NCI-H2029 treated with DMSO at 0.1 percent for 48 hours (cell line): ENCODE measurements at places on chromosomes 1 and 21.

GRCh38 chr1:164590592-164590991 lies 31.6 kb downstream of the PBX1 start:
- no peak for DNase-seq

DNA sequence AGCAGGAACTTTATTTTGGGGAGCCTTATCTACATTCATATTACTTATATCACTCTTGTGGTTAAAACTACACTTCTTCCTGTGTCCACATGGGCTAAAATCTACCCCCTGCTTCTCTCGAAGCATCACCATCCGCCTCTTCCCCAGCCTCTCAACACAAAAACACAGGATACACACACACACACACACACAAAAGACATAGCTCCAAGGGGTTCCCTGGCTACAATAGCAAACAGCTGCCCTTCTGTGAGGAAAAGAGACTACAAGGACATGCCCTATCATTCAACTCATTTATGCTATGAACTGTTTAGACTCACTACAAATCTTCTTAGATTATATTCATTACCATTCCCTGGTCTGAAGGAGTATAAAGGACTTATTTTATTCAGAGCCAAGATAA lies 155.0 kb downstream of the PIGK start:
- DNase-seq: no peak

GRCh38 chr1:27505420-27505680 lies 15.4 kb upstream of the WASF2 start:
- DNase-seq: no peak

GRCh38 chr1:153474347-153474746 lies 13.9 kb upstream of the S100A7 start:
- no peak for DNase-seq

DNA sequence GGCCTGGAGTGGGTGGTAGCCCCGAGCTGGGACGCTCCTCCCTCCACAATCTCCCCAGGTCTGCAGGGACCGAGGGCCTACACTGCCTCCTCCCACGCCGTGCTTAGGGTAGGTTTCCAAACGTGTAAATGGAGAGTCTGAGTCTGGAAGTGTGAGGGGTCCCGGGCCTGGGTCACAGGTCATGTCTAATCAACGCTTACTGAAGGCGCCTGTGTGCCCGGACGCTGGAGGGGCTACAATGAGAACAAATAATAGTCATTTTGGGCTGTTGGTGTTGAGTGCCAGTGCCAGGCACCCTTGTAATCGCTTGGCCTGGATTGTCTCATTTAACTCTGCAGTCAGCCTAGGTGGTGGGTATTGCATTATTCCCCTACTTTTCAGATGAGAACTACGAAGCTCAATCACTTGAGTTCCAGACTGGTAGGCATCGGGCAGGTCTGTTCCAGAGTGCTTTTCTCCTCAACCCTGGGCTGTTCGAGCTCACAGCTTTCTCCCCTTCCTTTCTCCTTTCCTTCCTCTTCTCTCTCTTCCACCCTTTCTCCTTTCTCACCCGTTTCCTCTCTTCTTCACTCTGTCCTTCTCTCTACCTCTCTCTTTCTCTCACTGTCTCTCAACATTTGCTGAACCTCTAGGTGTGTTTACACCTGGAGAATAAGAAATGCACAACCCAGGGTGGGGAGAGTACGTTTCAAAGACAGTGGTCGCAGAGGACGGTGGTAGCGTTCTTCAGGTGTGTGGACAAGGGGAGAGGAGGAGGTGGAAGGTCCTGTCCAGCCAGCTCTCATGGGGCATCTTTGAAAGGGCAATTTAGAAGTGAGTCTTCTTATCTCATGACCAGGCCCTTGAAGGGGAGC lies 883 bp downstream of the SLC66A1 start:
- DNase-seq: no peak

DNA sequence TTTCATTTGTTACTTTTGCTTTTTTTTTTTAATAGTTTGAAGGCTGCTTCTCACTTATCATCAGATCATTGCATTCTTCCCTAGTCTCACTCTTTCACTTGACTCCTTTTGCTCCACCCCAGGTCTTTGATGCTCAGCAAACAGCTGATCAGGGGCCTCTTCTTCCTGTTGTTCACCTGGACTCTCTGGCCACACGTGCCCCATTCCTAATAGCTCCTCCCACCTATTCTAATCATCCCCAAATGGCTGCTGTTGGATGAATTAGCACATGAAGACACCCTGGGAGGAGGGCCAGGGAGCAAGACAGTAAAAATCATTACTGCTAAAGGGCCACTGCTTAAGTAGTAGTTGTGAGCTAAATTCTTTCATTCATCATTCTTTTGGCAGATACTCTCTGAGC lies 119.5 kb downstream of the MAB21L3 start:
- no peak for DNase-seq

GRCh38 chr1:44300852-44301251 lies 54.2 kb downstream of the ERI3 start:
- DNase-seq: peak; percentile 61

GRCh38 chr1:9061252-9061960 lies 8.0 kb downstream of the SLC2A5 start:
- no peak for DNase-seq

GRCh38 chr1:26003262-26003661 lies 5.4 kb upstream of the PAFAH2 start:
- DNase-seq: no peak

DNA sequence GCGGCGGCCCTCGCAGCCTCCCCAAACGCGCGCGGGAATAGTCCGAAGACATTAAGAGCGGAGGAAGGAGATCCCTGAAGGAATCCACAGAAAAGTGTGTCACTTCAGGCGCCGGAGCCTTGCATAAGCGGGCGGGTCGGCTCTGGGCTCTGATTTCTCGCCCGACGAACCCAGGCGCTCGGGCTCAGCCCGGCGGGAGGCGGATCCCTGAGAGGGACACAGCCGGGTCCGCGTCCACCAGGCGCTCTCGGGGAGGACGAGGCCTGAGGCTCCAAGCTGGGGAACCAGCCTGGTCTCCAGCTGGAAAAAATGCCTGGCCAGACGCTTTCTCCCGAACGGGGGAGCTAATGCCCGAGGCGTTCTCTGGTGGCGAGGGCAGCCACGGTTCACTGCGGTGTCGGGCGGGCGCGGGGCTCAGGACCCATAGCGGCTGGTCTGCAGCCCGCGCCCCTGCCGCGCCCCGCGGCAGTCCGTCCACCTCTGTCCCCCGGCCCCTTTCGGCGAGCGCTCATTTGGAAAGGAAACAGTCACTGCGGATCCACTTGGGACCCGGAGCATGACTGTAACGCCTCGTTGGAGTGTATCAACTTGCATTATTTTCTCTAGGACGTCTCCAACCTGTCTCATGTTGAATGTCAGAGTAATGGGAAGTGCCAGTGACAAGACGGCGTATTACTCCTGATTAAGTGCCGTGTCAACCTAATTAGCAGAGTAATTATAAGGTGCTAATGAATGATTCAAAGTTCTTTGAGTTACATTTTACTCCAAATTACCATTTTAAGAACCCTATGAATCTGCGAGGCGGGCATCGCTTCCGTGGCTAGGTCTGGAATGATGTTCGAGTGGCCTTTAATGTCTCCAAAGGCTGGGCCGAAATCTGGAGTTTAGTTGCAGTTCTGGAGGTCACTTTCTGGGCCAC lies 1.6 kb upstream of the BARHL2 start:
- DNase-seq: no peak

- no peak for DNase-seq
These were observed 23.5 kb downstream of the SERPINC1 start for GRCh38 chr1:173893611-173894010.

- DNase-seq: no peak
These were observed 16.8 kb upstream of the STMN1 start for GRCh38 chr1:25922971-25923552.

DNA sequence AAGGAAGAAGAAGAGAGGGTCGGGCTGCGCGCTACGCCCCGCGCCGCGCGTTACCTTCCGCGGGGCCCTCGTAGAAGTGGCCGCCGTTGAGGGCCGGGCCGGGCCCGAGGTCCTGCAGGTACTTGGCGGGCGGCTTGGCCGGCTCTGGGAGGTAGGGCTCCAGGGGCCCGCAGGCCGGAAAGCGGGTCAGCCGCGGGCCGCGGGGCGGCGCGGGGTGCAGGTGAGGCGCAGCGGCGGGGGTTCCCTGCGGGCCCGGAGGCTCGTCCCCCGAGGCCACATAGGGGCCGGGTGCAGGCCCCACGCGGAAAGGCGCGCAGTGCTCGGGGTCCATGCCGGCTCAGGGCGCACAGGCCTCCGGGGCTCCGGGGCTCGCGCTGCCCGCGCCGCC lies 196 bp downstream of the ALX3 start:
- no peak for DNase-seq

DNA sequence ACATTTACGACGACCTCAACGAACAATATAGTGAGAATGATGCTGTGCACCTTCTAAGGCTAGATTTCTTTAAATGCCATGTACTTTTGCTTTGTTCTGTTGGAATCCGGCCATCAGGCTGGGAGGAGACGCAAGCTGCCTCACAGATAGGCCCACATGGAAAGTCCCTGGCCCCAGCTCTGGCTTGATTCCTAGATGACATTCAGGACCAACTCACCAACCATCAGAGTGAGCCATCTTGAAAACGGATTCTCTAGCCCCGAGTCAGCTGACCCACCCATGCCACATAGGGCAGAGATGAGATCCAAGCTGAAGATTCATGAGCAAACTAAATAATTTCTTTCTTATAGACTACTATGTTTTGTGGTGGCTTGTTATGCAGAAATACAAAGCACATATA lies 164.4 kb downstream of the ZNF281 start:
- no peak for DNase-seq

DNA sequence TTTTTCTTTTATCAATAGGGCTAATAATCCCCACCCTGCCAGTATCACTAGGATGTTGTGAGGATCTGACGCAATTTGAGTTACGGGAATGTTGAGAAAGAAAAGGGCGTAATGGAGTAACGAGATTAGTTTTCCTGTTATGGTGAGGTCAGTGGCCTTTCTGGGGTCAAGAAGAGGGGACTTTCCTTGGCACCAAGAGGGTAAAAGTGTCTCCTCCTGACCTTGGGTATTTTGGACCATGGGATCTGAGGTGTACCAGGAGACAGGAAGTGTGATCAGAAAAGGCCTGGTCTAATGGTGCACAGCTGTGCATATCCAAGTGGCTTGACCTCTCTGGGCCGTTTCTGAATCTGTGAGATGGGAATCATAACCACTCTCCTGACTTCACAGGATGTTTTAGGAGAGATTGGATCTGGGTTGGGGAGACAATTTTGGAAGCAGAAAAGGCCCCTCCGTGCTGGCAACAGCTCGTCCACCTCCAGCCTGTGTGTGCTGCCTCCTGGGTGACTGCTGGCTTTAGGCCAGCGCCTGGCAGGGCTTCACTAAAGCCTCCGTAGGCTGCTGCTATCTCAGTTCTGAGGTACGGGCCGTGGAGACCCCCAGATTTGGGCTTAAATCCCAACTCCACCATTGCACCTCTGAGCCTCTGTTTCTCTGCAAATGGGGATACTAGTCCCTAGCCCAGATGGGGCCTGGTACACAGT lies 37.1 kb downstream of the ALPL start:
- no peak for DNase-seq

- DNase-seq: no peak
These were observed at the start of gene ARHGEF10L for GRCh38 chr1:17539477-17540254. Gene ARHGEF10L (plus strand): TSS chr1:17539698. CDS start chr1:17580596, 40,898 bp downstream.

DNA sequence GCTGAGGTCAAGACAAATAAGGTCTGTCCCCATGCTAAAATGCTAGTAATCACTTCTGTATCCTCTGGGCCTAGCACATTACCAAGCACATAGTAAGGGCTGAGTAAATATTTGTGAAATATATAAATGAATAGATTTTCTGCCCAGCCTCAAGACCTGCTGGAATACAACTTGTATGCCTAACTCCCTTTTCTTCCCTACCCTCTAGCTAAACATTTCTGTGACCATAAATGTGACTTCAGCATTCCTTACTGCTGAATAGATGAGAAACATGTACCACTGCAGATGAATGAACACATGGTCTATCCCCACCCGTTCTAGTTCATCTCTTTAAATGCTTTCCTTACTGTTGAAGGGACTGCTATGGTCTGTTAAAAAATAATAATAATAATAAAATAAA lies 209.0 kb upstream of the HOOK1 start:
- DNase-seq: peak; percentile 13

- no peak for DNase-seq
These were observed 23.5 kb upstream of the SARS1 start for GRCh38 chr1:109190189-109190588.

DNA sequence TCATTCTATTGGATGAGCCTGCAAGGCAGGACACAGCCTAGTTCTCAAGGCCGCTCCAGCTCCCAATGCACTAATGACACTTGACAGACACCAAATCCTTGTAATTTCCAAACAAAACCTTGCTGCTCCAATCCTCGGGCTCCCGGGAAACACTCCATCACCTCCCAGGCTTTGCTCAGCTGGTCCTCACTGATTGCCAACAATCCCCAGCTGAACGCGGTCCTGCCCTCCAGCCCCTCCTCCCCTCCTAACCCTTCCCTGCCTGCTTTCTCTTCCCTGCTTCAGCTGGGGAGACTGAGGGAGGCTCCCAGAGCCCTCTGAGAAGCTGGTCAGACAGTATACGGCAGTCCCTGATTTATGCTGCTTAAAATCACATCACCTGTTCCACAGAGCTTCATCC lies 114.4 kb upstream of the TNR start:
- no peak for DNase-seq

GRCh38 chr1:165856021-165856420 lies 28.6 kb downstream of the UCK2 start:
- no peak for DNase-seq

- DNase-seq: no peak
These were observed 45.5 kb upstream of the GTF2B start for GRCh38 chr1:88936760-88937342.

DNA sequence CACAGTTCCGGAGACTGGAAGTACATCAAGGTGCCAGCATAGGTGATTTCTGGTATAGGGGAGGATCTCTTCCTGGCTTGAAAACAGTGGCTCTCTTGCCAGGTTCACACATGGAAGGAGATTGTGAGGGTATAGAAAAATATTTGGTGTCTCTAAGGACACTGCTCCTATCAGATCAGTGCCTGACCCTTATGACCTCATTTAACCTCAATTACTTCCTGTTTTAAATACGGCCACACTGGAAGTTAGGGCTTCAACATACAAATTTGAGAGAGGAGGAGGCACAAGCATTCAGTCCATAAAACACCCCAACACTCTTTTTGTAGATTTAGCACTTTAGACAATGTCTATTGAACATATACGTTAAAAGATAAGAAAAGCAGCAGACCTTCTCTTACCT lies 37.0 kb downstream of the COL6A1 start:
- no peak for DNase-seq

GRCh38 chr1:100253552-100253951 lies 3.9 kb upstream of the DBT start:
- DNase-seq: no peak

- no peak for DNase-seq
These were observed 19.0 kb downstream of the DPH5 start for GRCh38 chr1:101006553-101006952.
